Left ventricle myocardium inferior (tissue), 1 donor: ENCODE measurements at places on chromosomes 4 and X.

GRCh38 chr4:99946356-99947189 is at the start of gene DNAJB14:
Gene DNAJB14 (minus strand): TSS chr4:99946618. CDS start chr4:99946571, 47 bp downstream.
- DNase-seq = peak; percentile 84

DNA sequence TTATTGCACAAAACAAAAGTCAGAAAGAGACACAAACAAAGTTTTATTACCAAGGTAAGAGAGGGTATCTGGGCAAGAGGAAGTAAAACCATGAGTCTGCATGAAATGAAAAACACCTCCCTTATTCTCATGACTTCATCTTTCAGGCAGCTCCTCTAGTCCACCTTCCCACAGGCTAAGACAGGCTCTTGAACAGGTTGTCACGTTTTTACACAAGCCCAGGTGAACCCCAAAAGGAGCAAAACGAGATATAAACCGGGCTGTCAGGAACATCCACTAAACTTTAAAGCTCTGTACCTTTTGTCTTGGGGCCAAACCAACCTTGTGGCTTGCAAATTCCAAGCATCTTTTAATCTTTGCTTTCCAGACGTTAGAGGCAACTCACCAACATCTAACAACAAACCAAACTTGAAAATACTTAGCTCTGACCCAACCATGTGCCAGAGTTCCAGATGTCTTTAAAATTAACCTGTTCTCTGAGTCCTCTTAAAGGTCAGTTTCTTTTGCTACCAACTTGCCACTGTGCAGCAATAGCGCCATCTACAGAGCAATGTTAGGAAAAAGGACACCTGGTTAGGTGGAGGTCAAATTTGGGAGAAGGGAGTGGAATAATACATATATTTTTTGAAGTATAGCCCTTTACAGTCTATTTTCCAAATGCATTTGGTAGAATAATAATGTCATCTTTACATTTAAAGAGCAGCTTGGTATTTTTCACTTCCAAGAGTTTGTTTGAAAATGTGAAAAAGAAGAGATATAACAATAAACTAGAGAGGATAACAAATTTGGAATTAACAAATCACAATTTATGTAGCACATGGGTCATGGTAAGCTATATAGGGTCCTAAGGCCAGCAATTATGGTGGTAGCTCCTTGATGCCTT is 73.1 kb downstream of the QRFPR start:
- DNase-seq = no peak

DNA sequence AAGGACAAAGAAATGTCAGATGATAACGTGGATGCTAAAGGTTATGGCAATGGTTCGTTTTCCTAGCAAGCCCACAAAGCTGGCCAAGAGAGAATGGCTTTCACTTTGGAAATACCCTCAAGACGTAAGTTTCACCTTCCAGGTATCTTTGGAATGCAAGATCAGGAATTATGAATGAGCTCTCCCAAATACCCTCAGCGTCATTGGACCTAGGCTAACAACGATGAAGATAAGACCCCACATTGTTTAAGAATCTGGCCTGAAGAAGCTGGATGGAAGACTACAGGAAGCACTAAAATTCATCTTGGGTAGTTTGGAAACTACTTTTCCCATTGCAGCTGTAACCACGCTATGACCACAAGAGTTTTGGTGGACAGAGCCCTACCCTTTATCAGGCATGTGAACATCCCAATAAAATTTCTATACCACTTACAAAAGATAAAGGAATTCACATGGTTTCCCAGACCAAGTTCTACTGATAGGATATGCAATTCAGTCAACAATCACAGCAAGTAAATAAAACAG is 111.9 kb downstream of the KDR start:
- DNase-seq = no peak

GRCh38 chr4:14415146-14415545 is 587.1 kb upstream of the CPEB2 start:
- no peak for DNase-seq

GRCh38 chrX:101057093-101057714 is 5.3 kb upstream of the TRMT2B start:
- no peak for DNase-seq

GRCh38 chrX:136204571-136204970 is 46.6 kb downstream of the MAP7D3 start:
- no peak for DNase-seq

GRCh38 chr4:153452658-153453378 is 13.3 kb upstream of the TMEM131L start:
- no peak for DNase-seq

GRCh38 chr4:55561889-55562288 is 15.2 kb upstream of the CLOCK start:
- DNase-seq = no peak

DNA sequence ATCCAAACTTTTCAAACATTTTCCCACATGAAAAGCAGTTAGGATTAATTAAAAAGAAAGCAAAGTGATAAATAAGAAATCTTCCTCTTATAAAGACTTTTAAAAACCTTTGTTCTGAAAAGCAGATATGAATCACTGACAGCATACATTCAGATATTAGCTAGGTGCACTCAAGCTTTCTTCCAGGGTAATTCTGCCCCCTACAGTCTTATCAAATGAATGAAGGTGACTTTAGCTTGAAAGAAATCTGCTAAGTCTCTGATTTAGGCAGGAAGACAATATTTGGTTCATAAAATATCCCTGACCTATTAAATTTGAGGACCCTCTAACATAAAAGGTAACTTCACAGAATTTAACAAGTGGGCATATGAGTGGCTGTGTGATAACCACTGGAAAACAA is 209.1 kb upstream of the FAM47A start:
- no peak for DNase-seq

DNA sequence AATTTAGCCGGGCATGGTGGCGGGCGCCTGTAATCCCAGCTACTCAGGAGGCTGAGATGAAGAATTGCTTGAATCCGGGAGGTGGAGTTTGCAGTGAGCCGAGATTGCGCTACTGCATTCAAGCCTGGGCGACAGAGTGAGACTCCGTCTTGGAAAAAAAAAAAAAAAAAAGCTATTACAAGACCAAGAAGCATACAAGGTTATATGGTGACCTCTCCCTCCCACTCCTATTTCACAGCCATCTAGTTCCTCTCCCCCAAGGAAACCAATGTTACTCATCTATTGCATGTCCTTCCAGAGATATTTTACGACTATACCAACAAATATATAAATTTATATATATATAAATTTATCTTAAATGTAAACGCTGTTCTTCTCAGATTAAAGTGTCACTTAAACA is 3.2 kb downstream of the SLC9A7 start:
- DNase-seq = no peak

- DNase-seq = no peak
Observed at GRCh38 chrX:152876931-152877840, 20.7 kb upstream of the ZNF185 start.

GRCh38 chr4:77618383-77619241 is 13.0 kb downstream of the CXCL13 start:
- peak; percentile 16 for DNase-seq

GRCh38 chr4:120918092-120918491 is 4.4 kb downstream of the PRDM5 start:
- DNase-seq = no peak

DNA sequence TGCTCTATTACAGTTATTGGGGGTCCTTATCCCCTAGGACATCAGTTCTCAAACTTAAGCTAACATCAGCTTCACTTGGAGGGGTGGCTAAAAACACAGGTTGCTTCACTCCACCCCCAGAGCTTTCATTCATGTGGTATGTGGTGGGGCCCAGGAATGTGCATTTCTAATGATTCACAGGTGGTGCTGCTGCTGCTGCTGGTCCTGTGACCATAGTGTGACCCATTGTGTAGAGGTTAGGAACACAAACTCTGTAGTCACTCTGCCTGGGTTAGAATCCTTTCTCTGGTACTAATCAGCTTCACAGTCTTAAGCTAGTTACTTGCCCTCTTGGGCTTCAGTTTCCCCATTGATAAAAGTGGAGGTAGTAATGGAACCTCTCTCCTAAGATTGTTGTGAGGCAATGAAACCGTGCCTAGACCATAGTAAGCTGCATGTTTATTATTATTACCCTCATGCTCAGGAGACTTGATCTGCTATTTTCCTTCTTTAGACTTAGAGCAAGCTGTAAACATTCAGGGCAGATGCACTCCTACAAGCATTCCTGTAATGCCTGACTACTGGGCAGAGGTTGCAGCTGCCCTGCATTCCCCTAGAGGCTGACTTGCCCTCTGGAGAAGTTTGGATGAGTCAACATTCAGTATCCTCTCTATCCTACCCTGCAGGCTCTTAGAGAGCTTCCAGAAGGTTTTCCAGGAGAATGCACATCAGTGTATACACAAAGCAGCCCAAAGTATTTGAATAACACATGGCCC is 94.1 kb upstream of the ACSL4 start:
- no peak for DNase-seq

GRCh38 chr4:187934766-187935165 is 60.8 kb upstream of the ZFP42 start:
- DNase-seq = no peak

DNA sequence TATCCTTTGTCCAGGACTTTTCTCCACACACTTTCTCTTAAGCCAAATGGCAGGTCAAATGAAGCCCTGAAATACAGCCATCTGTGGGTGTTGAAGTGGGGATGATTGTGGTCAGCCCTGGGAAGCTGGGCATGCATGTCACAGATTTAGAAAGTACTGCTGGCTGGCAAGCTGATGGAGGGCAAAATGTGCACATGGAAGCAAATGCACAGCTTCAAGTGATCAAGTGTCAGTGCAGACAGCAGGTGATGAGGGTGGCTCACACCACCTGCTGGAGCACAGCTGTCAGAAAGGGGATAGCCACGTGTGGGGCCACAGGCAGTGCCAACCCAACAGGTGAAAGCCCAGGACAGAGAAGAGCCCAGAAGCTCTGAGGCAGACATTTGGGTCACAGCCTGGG is 40.3 kb upstream of the ATXN3L start:
- peak; percentile 31 for DNase-seq

DNA sequence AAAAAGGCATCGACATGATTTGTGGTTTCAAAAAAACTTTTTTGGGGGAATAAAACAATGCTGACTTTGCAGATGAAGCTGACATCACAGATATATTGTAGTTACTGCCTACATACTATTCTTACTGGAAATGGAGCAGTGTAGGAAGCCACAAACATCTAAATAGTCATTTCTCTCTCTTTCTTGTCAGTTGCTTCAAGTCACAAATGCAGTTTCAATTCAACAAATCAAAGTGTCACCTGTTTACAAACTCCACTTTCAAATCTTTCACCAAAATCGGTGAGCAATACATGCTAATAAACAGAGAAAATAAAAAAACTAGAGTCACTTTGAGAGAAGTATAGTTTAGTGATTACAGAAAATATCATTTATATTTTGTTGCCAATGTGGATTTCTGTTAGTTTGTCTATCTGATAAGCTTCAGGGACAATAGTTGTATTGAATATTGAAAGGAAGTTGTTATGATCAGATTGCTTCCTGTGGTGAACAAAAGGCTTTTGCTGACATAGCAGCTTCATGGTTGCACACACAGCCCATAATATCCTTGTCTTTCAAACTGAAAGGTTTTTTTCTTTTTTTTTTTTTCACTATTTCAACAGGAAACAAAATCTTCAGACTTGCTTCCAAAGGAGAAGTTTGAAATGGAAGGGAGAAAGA is 49.7 kb upstream of the PTPN13 start:
- DNase-seq = no peak

DNA sequence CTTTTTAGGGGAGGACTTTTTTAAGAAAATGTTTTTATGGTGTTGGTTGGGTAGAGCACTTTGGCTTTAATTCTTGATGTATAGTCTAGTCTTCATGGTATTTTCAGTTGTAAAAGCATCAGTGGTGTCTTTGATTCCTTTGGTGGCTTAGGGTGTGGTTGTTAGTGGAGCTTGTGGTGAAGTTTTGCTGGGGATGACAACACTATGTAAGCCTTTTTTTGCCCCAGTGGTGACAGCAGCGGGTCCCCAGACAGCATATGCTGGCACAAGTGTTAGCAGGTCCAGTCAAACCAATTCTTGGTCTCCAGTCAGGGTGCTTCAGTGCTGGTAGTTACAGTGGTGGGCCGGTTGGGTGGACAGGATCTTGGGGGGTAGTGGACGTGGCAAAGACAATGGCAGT is 52.0 kb downstream of the CHIC1 start:
- no peak for DNase-seq

GRCh38 chr4:123288309-123289025 is 108.1 kb upstream of the SPRY1 start:
- DNase-seq = no peak

GRCh38 chrX:5979338-5979737 is 249.3 kb downstream of the NLGN4X start:
- DNase-seq = no peak

DNA sequence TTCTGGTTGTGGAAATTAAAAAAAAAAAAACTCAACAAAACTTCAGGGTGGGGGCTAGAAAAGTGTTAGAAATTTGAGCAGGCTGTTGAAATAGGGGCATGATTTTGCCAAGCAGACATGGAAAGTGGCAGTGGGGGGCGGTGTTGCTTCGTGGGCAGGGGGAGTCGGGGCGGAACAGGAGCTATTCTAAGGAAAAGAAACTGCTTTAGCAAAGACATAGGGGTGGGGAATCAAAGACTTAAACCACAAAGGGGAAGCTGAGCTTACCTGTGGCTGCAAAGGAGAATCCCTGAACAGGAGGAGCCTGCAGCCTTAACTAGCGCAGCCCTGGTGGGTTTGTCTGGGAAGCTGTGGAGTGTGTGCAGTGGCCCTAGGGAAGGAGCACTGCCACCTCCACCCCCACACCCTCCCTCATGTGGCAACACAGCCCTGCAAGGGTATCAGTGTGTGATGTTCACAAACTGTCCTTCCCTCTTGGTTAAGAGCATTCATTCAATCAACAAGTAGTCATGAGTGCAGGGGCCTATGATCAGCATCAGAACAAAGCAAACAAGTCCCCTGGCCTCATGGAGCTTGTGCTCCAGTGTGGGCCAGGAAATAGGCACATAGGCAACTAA is 20.5 kb downstream of the SEL1L3 start:
- no peak for DNase-seq

DNA sequence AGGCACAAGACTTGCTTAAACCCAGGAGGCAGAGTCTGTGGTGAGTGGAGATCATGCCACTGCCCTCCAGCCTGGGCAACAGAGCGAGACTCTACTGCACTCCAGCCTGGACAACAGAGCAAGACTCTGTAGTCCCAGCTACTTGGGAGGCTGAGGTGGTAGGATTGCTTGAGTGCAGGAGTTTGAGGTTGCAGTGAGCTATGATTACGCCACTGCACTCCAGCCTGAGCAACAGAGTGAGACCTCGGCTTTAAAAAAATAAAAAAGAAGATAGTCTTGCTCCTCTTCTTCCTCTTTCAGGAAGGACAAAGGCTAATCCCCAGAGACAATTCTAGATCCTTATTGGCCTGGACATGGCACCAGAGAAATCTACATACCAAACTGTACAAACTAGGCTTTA is 5.7 kb upstream of the PPEF2 start:
- no peak for DNase-seq
